ENCODE measurements at places on chromosomes 5 and 9. TPM values are rescaled to one million over a fixed set of nuclear protein-coding genes. Genes with fewer than 3 reads are reported as not detected.

The SYK gene
- 5.1 TPM for polyA plus RNA-seq

The CCDC183 gene
- 32.1 TPM for polyA plus RNA-seq

The TTC16 gene
- polyA plus RNA-seq: not detected

The GGTA1 gene
- 0.77 TPM for polyA plus RNA-seq

The FAM221B gene
- 0.26 TPM for polyA plus RNA-seq

The TMEM161B gene
- 9.0 TPM for polyA plus RNA-seq

The FOXD4L3 gene
- polyA plus RNA-seq: not detected

The SLC34A1 gene
- polyA plus RNA-seq: 0.33 TPM

The CARTPT gene
- polyA plus RNA-seq: not detected

The SCAI gene
- polyA plus RNA-seq: 0.97 TPM

The TGFBI gene
- polyA plus RNA-seq: 396 TPM

The CBY3 gene
- polyA plus RNA-seq: not detected

The SMIM27 gene
- polyA plus RNA-seq: 24.4 TPM

The ITGA2 gene
- polyA plus RNA-seq: 1.5 TPM

The EXOC3 gene
- polyA plus RNA-seq: 45.3 TPM

The PPP2R2B gene
- 5.1 TPM for polyA plus RNA-seq

The CTXN3 gene
- not detected for polyA plus RNA-seq

The KCNN2 gene
- 6.4 TPM for polyA plus RNA-seq

The NOXA1 gene
- 13.9 TPM for polyA plus RNA-seq

The SELENOP gene
- polyA plus RNA-seq: 2,543 TPM
